SHP77 treated with DMSO at 0.1 percent for 48 hours (cell line): ENCODE measurements at places on chromosomes 5 and 9.

- no peak for DNase-seq
Measured at GRCh38 chr9:79390077-79390698, 181.6 kb upstream of the TLE4 start.

DNA sequence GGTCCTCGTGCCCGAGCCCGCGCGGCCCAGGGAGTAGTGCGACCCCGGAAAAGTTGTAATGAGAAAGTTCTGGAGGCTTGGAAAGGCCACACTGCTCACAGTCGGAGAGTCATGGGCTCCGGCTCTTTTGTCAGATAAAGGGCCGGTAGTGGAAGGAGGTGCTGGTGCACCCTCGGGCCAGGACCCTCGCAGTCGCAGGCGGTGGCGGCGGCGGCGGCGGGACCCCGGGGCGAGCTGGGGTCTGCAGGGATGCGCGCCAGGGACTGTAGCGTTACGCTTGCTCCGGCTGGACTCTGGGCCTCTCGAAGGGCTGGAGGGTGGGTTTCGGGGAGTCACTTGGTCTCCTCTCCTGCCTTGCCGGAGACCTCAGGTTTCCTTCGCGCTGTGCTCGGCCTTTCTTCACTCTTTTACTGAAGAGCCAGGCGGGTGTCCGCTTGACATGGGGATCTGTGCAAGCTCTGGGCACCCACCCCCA is 1.5 kb downstream of the RORB start:
- no peak for DNase-seq

DNA sequence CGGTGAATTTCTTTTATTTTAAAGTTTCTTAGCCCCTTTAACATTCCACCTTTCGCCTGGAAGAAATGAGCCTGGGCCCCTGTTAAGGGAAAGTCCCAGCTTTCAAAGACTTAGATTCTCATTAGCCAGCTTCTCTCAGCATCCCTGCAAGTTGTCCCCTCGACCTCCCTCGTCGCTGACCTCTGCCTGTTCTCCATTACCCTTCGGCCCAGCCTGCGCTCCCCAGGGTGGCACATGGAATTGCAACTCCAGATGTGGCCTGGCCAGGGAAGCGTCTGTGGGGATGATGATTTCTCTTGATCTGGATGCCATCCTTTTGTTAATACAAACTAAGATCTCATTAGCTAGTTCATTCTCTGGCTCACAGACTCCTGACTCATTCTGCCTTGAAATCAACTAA is 43.4 kb upstream of the FANCC start:
- DNase-seq, result no peak

DNA sequence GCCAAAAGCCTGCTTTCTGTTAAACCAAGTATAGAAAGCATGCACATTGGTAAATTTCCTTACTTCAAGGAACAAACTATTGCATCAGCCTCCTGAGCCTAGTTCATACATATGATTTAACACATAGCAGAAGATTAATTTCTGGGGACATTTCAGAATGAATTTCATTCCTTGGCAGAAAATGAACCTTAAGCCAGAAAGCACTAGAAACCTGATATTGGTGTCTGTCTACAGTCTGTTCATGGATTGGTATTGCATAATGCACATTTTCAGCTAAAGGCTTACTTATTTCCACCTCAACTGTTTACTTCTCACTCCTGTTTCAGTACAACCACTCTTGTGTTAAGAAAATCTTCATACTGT is 1471.8 kb upstream of the NUDT12 start:
- DNase-seq, result no peak

DNA sequence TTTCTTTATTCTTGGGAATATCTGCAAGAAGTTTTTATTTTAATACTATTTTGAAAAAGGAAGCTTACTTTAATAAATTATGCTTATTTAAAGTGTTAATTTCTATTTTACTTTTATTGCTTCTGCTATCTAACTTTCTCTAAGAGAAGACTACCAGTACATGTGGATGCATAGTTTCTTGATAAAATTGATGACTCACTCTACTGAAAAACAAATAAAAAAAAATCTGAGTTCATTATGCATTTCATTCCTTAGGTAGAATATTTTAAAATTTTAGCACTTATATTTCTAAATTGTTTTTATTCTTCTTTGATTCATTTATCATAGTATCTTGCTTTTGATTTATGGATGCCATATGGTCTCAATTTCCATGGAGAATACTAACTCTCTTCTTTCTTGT is 217.9 kb downstream of the TAF11L14 start:
- no peak for DNase-seq
